GM04504 (cell line): ENCODE measurements at places on chromosomes 7 and 10.

- DNase-seq, result no peak
These were observed 102.8 kb upstream of the MTPN start for GRCh38 chr7:136079934-136080333.

- no peak for DNase-seq
These were observed 886 bp upstream of the TET1 start for GRCh38 chr10:68559251-68559650.

GRCh38 chr10:70558871-70559810 is 43.4 kb downstream of the PRF1 start:
- no peak for DNase-seq

DNA sequence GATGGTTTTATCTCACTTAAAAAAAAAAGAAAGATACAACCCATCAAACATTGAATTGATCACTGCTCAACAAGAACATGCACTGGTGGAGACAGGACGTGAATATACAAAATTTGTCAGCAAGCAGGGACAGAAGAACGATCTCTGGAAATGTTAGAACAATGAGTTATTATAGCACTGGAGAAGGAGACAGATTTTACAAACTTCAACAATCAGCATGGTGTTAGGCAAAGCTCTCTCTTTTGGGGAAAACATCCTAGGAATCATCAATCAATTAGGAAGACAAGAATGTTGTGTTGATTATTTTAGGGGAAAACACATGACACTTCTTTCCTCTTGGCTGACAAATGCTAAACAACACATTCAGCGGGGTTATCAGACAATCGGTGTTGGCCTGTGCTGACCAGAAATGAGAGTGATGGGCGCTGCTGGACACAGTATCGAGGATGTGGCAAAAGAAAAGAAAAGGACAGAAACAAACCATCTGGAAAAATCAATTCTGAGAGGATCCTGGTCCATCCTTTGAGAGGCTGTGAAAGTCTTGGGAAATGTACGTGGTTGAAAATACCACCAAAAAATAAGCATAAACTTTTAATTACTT is 103.9 kb downstream of the RAPGEF5 start:
- DNase-seq, result no peak

- no peak for DNase-seq
These were observed 72.6 kb downstream of the SHH start for GRCh38 chr7:155739538-155740143.

DNA sequence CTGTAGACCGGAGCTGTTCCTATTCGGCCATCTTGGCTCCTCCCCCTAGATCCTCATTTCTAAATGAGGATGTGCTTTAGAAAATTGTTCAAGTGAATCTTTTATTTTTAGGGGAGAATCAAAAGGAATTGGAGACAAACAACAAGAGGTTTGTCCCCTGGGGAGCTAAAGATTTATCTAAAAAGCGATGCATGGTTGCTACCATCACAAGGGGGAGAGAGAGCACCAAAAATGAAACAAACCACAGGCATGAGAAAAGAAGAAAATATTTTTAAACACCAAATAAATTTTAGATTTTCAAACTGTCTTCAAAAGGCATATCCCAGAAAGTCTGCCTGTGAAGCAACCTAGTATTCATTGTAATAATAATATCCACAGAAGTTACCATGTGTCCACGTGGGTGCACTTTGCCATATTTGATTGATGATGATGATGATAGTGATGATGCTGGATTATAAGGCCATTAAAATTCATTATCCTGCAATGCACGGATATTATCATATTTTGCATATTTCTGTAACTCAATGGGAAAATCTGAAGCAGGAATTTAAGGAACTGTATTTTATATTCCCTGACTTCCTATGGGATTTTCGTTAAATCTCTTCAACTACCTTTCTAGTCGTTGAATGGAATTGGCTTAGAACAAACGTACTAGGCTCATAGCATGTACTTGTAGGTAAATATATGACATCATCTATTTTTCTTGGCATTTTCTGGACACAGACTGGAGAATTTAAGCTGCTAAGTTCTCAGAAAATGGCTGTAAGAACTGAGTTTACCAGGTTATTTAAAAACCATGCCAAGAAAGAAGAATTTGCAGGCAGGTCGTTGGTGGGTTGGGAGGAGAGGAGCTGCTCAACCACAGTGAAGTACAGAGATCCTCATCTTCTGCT is 171.6 kb downstream of the WDR37 start:
- DNase-seq, result no peak

- DNase-seq, result peak; percentile 80
These were observed 245.9 kb downstream of the KCNMA1 start for GRCh38 chr10:77391605-77392235.

DNA sequence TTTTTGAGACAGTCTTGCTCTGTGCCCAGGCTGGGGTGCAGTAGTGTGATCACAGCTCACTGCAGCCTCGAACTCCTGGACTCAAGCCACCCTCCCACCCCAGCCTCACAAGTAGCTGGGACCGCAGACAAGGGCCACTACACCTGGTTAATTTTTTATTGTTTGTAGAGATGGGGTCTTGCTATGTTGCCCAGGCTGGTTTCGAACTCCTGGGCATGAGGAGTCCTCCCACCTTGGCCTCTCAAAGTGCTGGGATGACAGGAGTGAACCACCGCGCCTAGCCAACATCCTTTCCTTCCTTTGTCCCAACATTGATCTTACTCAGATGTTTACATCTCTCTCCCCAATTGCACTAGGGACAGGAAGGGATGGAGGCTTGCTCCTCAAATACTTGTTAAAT is 3.3 kb downstream of the GTF2IRD1 start:
- no peak for DNase-seq

- no peak for DNase-seq
These were observed 540.1 kb upstream of the FZD8 start for GRCh38 chr10:36182179-36182566.

DNA sequence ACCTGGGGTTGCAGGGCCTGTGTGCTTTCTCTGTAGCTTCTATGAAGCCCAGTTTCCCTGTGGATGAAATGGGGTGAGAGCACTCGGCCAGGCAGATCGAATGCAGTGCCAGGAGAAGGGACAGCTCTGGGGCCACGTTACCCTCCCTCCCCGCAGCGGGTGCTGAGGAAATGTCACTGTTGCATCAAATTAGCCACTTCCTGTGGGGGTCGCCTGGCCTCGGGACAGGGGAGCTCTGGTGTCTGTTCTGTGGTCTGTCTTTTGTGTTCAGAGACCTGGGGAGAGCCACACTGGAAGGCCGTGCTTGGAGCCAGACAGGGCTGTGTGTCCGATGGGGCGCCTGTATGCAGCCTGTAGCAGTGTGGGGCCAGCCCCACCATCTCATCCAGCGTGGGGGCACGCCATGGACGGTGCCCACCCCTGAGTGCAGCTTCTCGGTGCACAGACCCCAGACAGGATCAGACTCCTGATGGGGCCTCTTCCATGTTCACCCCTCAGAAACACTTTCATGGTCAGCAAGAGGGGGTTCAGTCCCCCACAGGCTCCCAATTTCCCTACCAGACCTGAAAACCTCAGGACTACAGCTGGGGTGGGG is 13.6 kb downstream of the TTYH3 start:
- DNase-seq, result no peak

GRCh38 chr10:124589491-124590041 is 127.9 kb downstream of the LHPP start:
- no peak for DNase-seq

GRCh38 chr7:142587578-142588191 is 161.6 kb upstream of the PRSS1 start:
- peak; percentile 63 for DNase-seq

DNA sequence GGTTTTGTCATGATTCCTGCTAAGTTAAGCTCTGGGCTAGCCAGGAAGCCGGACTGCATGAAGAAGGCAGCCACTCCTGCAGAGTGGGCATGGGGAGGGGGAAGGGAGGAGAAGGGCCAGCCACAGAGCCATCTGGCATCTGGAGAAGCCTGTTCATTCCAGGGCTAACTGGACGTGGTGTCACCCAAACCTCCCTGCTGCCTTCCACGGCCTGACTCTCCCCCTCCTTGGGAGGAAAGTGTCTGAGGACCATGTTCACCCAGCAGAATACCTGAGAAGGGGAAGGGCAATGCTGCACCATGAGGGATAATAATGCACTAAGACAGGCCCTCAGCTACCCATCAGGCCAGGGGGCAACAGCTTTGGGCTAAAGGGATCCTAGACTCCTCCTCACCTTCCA is 15.4 kb downstream of the AQP1 start:
- DNase-seq, result no peak

DNA sequence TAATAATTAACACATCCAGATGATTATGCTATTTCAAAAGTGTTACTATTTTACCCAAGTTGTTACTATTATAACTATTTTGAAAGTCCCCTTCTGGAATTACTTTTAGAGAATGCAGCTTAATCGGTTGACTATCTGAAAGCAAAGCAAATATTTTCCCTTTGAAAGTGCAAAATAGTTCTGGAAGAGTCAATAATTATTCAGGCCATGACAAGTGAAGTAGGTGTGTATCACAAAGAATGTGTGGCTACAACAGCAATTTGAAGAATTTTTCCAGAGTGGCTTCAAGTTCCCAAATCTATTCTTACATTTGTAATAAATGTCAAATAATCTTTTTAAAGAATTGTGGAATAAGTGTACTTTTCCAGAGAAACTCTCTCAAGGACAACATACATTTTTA is 42.8 kb downstream of the RNLS start:
- no peak for DNase-seq
